Cerebellum (tissue), 4 donors: ENCODE measurements at places on chromosomes 11 and 22. TPM values are rescaled to one million over a fixed set of nuclear protein-coding genes. Genes with fewer than 3 reads are reported as not detected.

GRCh38 chr11:64192434-64192833 lies 6.5 kb downstream of the STIP1 start:
- no peak for DNase-seq

DNA sequence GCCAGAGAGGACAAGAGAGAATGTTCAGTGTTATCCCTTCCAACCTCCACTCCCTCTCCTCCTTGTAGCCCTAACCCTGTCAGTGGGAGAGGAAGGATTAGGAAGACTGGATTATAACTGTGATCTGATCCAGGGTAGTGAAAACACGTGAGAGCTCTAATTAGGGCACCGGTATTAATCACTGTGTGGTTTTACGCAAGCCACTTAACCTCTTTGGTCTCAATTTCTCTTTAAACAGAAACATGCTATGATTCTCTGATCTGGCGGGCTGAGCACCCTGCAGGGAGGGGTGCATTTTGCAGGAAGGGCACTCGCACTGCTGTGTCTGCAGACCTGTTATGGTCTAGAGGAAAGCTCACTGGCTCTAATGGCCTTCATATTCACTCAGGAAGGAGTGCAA lies 11.5 kb downstream of the RPL27A start:
- no peak for DNase-seq

DNA sequence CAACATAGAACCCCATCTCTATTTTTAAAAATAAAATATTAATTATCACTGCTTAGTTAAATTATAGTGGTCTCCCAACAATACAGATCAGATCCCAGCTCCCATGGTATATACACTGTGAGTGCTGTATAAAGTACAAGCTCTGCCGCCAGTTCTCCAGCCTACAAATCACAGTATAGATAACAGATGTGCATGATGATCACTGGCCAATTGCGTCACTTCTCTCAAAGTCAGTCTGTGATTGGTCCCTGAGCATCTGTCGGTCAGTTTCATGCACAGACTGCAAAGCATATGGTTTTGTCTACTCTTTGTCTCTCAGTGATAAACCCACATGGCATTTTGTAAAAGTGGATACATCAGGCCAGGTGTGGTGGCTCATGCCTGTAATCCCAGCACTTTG lies 15.7 kb downstream of the PPARA start:
- no peak for DNase-seq

GRCh38 chr11:80841675-80842074 lies 1400.8 kb upstream of the TENM4 start:
- no peak for DNase-seq

- DNase-seq, result no peak
These were observed 258.6 kb downstream of the METTL15 start for GRCh38 chr11:28366549-28367346.

DNA sequence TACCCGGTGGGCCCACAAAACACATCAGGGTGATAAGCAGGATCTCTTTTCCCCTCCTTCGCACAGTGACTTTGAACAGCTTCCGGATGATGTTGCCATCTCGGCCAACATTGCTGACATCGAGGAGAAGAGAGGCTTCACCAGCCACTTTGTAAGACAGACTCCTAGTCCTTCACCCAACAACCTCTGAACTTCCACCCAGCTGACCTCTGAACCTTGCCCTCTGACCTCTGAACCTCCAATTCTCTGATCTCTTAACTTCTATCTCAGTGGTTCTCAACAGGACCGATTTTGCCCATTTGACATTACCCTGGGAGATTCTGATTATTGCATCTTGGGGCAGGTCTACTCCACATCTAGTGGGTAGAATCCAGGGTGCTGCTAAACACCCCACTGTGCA lies 3.2 kb downstream of the NCF4 start:
- DNase-seq, result no peak

- DNase-seq, result no peak
These were observed 52.1 kb upstream of the RASD2 start for GRCh38 chr22:35488513-35488912.

DNA sequence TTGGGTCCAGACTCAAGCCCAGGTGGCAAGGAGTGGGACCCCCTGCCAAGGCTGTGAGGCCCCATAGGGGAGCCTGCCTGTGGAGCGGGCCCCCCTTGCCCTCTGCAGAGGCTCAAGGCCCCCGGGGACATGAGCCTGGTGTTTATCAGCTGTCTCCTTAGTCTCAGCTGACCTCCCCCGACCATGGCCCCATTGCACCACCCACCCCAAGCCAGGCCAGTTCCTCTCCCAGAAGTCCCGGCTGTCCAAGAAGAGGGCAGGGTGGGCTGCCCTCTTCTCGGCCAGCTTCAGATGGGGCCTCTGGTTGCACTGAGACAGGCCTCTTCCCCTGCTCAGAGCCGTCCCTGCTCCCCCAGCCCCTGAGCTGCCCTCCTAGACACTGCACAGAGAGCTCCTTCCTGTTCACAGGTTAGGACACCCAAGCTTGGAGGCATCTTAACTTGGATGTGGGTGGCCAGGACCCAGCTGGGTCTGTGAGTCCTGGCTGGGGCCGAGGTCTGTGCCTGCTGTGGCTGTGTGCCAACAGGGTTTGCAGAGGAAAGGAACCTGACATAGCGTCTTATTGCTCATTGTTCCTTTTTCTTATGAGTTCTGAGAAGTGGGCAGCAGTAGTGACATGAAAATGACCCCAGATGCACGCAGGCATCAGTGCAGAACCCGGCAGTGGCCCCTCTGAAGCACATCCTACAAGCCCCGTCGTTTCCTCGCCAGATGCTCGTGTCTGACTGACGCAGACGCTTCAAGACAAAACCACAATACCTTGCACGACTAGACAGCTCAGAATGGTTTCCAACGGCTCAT lies 5.4 kb downstream of the TRABD start:
- DNase-seq, result no peak

Gene CDC42BPG
- 1.4 TPM for total RNA-seq

Gene MRGPRX4
- not detected for total RNA-seq
